Cerebellar cortex (tissue), 1 donor: ENCODE measurements at places on chromosomes 1 and 21.

- no peak for DNase-seq
Measured at GRCh38 chr1:232891071-232891470, 59.3 kb upstream of the NTPCR start.

- DNase-seq = no peak
Measured at GRCh38 chr1:55314740-55315139, 99.6 kb upstream of the USP24 start.

DNA sequence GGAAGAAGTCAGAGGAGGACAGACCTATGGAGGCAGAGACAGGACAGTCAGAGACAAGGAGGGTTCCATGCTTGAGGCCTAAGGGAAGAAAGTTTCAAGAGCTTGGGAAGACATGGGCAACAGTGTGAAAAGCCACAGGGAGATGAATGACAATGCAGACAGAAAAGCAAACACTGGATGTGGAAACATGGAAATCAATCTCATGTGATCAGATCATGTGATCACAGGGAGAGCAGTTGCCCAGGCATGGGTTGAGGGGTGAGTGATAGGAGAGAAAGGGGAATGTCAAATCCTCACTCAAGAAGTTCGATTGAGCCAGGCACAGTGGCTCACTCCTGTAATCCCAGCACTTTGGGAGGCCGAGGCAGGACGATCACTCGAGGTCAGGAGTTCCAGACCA, 17.2 kb downstream of the PTAFR start:
- DNase-seq = no peak

- DNase-seq = no peak
Measured at GRCh38 chr21:23017989-23018388, 2019.8 kb downstream of the NCAM2 start.

GRCh38 chr1:10819198-10819901, 22.9 kb upstream of the CASZ1 start:
- peak; percentile 32 for DNase-seq

DNA sequence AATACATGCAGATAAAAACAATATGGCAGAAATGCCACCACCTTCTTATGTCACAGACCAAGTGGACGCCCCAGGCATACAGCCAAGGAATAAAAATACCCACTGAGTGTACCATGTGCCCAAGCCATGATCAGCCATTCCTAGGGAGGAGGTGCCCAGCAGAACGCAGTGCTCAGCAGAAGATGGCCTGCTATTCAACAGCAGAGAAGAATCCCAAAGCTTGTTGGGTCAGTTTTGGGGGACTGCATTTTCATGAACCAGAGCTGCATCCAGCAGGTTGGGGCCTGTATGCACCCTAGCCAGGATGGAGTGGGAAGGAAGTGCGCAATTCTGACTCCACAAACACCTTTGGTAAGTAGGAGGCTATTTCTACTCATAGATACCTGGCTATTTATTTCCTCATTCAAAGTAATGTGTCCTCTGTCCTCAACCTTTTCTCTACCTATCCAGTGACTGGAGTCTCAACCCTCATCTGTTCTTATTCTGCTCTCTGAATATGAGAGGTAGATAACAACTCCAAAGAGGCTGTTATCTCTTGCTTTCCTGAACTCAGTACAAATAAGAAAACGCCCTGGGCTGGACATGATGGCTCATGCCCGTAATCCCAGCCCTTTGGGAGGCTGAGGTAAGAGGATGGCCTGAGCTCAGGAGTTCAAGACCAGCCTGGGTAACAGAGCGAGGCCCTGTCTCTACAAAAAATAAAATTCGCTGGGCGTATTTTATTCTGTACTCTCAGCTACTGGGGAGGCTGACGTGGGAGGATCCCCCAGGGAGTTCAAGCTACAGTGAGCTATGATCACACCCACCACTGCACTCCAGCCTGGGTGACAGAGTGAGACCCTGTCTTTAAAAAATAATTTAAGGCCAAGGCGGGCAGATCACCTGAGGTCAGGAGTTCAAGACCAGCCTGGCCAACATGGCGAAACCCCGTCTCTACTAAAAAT, 2.5 kb upstream of the PLEKHM2 start:
- DNase-seq = no peak

DNA sequence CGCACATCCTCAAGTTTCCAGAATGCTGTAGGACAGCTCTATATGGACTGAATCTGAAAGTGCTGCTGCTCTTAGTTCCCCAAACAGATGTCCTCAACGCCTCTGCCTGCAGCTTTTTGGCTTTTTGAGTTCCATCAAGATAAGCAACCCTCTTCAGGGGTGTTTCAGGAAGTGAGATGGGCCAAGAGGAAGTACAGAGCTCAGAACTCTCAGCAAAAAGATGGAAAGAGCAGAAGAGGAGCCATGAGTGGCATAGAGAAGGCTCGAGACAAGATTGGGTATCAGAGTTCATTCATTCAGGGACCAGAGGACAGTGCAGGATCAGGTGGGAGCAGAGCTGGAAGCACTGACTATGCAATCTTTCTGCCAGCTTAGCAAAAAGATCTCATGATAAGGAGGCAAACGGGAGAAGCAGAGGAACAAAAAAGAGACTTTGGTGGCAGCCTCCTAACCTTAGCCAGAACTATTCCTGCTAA, at the start of the genes ADORA3 and TMIGD3:
TSS of gene ADORA3 (minus strand) at position 49 of the 476 bp plus-strand sequence. CDS start 279 bp downstream, outside the sequence.
TSS of gene TMIGD3 (minus strand) at position 49 of the 476 bp plus-strand sequence. CDS start 279 bp downstream, outside the sequence.
- no peak for DNase-seq

GRCh38 chr1:101366513-101367215, 129.8 kb downstream of the S1PR1 start:
- DNase-seq = no peak

DNA sequence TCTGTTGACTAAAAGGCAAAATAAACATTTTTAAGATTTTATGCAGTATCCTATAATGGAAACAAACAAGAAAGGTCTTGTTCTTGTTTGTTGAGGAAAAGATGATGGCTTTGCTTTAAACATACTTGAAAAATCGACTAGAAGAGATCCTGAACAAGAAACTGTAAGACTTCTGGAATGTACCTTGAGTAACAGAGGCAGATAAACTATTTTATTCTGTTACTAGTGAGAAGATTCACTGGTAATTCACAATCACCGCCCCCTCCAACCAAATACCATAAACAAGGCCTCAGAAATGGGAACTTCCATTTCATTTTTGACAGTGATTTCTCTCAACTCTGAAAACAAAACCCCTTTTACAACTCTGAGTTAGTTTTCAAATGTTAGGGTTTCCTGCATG, 18.1 kb downstream of the TSEN15 start:
- DNase-seq = no peak

- DNase-seq = no peak
Measured at GRCh38 chr1:219173434-219173757, 282 bp upstream of the LYPLAL1 start.

- peak; percentile 89 for DNase-seq
Measured at GRCh38 chr21:45747802-45748445, 104.4 kb downstream of the PCBP3 start.

DNA sequence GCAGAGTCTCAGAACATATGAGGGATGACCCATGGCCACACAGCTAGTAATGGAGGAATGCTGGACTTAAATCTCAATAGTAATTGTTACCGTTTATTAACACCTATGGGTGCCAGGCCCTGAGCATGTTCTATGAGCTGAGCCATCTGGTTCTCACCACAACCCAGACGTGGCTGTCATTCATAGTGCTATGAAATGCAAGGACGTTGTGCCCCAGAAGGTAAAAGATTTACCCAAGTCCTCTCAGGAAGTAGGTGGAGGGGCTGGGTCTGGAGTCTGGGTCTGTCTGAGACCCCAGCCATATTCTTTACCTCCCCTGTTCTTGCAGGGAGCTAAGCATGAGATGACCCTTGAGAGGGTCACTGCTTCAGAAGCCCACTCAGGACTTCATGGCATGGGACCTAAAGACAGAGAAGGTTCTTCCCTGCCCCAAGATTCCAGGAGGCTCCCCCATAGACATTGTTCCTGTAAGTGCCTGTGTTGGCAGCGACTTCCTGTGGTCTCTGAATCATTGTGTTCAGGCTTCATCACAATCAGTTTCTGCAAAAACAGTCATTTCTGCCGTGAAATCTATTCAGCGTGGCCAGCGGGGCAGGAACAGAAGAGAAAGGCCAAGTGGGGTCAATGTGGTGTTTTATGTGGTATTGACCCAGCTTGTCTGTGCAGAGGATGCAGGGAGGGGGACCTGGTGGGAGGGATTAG, 475.4 kb downstream of the PTPRU start:
- DNase-seq = no peak

DNA sequence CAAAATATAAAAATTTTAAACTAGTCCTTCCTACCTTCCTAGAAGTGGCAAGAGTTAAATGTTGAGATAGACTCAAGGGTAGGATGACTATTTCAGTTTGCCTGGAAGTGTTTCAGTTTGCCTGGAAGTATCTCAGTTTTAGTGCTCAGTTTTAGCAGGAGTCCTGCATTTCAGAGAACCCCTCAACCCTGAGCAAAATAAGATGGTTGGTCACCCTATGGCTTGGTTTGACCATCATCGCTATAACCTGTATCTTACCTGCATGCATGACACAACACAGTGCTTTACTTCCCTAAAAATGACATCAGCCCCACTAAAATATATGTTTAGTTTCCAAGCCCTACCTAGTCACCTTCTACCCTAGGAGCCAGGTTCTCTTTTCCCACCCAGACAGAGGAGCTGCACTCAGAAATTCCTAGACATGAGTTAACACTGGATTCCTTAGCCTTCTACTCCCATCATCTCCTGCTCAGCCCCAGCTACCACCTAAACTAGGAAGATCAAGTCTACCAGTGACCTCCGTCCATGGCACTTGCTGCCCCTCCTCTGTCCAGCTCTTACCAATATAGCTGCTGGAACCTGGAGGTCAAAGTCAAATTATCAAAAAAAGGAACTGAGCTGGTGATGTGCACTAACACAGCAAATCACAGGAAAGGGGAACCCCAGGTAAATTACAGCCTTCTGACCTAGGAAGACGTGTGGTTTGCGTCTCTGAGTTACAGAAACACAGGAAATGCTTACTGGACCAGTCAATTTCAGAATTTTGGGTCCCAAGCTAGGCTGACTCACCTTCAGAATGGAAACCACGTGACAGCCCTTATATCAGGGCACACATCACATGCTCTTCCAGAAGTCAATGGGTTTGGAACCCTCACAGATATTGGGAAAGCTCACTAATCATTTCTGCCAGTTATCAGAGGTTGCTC, 2.2 kb upstream of the G0S2 start:
- DNase-seq = no peak

DNA sequence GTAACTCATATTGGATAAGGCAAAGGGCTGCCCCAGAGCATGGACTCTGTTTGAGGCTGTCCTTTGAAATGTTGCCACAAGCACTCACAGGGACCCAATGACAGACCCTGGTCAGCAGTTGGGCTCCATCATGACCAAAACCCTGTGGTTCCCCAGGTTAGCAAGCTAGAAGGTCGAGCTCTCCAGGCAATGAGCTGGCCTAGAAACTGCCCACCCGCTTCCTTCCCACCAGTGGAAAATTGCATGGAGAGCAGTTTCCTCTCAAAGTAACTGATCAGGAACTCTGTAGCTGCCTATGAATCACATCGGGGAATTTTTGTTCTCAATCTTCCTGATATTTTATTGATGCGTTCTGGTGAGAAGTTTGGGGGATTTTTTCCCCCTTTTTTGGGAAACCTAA, 52.8 kb downstream of the FHAD1 start:
- no peak for DNase-seq
